Stimulated activated CD4-positive, alpha-beta T cell treated with anti-CD3 and anti-CD28 coated beads, TNF-alpha, amount 100 ng/mL, for 4 hours (primary cell): ENCODE measurements at places on chromosomes 5 and 9.

DNA sequence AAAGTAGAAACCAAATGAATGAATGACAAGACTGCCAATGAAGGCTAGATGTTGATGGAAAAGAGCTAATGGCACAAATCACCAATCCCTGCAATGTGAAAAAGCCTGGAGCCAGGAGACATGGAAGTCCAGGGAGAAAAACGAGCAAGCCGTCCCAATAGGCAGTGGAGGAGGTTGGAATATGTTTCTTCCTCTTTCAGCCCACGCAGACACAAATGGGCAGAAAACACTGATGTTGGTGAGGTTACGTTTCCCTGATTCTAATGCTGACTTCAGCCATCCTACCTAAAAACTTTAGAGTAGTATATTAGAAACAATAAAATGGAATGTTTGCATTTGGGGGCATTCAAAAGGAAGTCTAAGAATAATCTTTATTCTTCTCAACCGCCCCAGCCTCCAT lies 23.9 kb upstream of the KIF2A start:
- no peak for DNase-seq

DNA sequence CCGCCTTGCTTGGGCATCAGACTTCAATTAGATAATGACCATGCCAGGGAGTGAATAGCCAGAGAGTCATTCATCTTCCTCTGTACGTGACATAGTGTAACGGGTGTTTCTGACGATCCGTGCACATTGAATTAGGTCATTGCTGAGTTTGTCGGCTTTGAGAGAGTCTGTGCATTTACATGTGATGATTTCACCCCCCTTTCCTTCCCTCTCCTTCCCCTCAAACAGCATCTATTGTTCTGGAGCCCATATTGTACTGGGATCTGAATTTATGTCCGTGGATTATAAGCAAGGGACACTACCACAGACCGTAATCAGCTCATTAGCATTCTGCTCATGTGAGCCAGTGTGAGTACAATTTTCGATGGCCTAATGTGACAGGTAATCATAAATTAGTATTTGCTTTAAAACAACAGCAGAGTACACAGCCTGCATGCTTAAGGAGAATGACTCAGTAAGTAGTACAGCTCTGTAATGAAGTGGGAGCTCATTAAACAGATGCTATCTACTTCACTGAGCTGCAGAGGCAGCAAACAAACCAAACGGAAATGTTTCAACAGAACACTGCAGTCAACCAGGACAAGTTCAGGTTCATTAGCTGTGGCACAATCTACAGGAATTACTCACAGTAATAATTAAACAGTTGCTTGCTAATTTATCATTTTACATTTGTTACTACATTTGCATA lies 302.1 kb downstream of the CSNK1G3 start:
- no peak for DNase-seq

DNA sequence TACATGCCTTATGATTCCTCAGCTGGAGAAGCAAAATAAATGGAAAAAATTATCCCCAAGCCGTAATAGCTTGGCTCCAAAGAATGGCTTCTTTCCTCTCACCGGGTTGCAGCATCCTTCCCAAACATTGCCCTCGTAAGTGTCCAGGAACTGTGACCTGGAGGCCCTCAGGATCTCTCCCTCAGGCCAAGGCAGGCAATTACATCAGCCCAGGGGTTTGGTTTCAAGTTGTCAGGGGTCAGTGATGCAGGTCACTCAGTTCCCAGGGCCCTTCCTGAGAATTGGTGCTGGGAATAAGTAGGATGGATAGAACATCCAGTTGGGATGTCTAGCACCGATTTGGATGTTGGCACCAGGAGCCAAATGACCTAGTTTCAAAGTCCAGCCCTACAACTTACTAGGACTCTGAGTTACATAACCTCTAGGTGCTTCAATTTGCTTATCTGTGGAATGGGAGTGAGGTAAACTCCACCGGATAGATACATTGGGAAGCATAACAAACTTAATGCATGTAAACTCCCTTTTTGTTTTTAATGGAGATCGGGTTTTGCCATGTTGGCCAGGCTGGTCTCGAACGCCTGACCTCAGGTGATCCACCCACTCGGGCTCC lies 133.5 kb upstream of the DAP start:
- DNase-seq = no peak

DNA sequence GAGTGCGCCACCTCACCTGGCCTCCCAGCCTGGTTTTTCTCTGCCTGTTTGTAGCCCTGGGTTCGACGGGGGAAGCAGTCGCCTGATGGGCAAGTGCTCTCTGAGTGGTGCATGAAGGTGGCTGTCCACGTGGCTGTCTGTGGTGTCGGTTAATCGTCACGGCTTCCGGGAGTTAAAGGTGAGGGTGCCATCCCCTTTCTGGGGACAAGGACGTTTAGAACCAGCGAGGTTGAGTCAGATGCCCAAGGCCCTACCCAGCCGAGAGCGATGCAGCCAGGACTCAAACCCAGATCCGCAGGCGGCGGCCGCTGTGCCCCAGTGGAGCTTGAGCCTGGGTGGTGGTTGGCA lies 47.7 kb downstream of the RXRA start:
- no peak for DNase-seq

- DNase-seq = no peak
Measured at GRCh38 chr9:85064811-85065371, 395.4 kb downstream of the NTRK2 start.

DNA sequence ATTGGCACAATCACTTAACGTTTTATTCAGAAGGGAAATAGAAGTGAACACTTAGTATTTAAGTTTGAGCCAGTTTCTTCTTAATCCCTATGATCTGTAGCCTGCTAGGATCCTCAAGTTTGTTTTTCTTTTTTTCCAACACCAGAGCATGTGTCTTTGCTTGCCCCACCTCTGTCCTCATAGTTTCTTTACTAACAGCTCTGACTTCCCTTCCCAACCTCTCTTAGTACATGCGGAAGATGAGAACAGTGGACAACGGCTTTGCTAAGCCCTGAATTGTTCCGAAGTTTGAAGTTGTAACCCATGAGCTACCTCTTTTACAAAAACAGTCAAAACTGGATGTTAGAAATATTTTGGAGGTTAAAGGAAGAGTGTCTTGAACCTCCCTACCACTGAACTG lies 61.7 kb upstream of the TAF11L2 start:
- DNase-seq = no peak

DNA sequence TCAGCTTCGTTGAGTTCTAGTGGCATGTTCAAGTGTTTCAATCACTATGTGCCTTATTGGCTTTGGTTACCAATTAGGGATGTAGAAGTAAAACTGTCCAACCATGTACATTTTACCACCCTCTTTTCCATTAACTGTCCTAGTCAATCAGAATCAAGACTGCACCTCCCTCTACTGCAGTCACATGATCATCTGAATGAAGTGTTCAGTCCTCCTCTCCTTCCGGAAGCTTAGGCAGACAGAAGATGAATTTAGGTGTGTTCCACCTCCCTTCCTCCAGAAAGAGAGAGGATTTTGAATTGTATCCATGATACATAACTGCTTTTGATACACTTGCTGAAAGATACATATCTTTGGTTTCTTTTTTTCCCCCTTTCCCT lies 133.7 kb downstream of the ERCC6L2 start:
- DNase-seq = no peak

GRCh38 chr5:95883185-95884016 lies 60.9 kb upstream of the GLRX start:
- DNase-seq = no peak

- DNase-seq = no peak
Measured at GRCh38 chr5:122073864-122074263, 4.2 kb downstream of the LOX start.

GRCh38 chr5:159021136-159021900 lies 78.4 kb downstream of the EBF1 start:
- DNase-seq = no peak

- DNase-seq = no peak
Measured at GRCh38 chr5:8726383-8727036, 819.4 kb downstream of the SEMA5A start.

DNA sequence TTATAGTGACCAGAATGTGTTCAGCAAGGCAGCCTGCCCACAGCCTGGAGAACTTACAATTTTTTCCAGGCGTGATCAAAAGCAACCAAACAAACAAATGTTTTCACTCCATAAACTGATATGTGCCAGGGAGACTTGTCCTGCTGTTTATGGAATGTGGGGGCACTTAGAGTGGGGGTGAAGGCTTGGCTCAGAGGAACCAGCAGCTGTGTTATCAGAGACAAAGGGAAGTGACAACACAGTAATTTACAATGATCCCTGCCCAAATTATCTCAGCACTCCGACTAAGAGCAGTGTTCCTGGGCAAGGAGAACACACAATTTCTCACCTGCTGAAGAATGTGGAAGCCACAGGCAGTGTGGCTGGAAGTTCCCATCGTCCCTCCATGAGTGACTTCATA lies 429.1 kb upstream of the IRX4 start:
- DNase-seq = no peak

GRCh38 chr5:82331557-82331956 lies 53.4 kb upstream of the RPS23 start:
- no peak for DNase-seq

GRCh38 chr9:126682113-126682810 lies 68.5 kb downstream of the LMX1B start:
- no peak for DNase-seq

DNA sequence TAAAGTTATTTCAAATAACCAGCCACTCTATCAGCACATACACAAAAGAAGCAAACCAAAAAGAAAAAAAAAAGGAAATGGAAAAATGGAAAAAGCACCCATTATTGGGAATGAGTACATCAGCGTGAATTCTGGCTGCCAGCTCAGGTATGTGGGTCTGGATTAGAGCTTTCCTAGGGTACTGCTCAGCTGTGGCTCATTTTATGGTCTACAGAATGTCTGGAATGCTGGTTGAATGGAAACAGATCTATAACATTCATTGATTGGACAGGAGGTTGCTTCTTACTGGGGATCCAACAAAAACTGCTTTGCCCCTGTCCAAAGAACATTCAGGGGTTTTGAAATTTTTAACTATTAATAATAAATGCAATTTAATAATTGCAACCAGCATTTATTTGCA lies 3.9 kb upstream of the CAST start:
- no peak for DNase-seq

DNA sequence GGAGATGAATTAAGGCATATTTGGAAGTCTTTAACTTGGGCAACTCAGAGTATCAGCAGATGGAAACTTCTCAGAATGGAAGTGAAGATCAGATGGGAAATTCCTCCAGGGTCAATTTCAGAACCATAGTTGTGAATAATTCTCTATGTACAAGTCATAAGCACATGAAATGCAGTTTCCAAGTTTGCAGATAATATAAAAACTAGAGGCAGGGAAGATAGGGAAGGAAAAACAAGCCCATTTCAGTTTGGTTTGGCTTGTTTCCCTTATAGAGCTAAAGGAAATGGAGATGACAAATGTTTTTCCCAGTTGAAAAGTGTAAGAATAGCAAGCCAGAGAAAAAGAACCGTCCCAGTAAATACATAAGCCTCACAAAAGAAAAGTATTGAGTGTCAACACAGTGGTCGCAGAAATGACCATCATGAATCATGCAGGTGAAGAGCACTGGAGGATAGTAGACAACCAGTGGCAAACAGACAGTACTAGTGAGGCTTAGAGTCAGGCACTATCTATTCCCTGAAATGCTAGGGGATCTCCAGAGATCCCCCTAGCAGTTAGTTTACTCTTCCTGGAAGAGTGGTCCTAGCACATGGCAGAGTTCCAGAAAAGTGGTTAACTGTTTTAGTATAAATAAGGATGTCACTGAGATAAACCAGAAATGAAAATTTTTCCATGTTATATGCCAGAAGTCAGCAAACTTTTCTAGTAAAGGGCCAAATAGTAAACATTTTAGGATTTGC lies 245.9 kb downstream of the SAXO1 start:
- no peak for DNase-seq

DNA sequence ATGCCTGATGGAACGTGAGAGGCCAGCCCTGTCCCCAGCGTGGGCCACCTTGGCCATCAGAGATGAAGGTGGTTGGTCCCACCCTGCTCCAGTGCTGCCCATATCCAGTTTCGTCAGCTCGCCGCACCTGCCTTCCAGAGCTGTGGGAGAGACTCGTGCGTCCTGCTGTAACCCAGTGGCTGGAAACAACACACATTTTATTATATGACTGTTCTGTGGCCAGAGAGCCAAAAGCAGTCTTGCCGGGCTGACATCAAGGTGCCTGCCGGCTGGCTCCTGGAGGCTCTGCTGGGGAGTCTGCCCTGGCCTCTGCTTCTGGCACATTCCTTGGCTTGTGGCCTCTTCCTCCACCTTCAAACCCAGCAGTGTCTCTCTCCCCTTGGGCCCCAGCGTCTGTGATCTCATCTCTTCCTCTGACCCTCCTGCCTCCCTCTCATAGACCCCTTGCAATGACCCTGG lies 94.7 kb downstream of the RXRA start:
- DNase-seq = no peak

DNA sequence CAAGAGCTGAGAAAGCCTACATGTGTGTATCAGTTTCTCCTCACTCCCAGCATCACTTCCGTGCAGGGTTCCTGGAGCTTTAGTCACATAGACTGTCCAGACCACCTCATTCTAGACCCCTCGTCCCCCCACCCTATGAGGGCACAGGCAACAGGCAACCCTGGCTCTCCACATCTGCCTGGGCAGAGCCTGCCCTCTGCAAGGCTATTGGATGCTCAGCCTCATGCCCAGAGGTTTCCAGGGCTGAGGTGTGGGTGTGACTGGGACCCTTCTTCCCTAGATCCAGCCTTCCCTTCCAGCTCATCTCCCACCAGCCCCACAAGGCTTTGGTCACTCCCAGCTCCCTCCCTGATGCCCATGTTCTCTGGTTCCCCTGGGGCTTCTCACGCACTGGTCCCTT lies 161.4 kb downstream of the PAX5 start:
- DNase-seq = no peak

DNA sequence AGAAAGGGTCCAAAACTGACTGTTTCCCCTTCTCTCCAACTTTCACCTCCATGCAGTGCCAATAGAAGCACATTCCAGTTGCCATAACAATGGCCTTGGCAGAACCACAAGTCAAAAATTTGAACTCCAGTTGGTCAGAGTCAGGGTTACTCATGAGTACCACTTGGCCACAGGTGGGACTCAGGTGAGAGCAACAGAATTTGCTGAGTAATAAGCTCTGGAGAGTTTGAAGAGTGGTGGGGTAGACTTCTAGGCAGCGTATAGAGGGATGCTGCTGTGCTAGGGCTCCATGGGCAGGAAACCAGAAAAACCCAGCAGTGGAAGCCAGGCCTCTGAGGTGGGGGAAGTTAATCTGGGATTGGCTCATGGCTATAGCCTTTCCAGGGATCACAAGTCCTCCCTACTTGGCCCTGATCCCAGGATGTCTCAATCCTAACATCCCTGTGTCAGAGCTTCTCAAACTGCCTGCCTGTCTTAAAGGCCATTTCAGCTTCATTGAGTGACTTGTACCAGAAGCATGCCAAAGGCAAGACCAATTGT lies 30.2 kb downstream of the SNX18 start:
- DNase-seq = no peak

DNA sequence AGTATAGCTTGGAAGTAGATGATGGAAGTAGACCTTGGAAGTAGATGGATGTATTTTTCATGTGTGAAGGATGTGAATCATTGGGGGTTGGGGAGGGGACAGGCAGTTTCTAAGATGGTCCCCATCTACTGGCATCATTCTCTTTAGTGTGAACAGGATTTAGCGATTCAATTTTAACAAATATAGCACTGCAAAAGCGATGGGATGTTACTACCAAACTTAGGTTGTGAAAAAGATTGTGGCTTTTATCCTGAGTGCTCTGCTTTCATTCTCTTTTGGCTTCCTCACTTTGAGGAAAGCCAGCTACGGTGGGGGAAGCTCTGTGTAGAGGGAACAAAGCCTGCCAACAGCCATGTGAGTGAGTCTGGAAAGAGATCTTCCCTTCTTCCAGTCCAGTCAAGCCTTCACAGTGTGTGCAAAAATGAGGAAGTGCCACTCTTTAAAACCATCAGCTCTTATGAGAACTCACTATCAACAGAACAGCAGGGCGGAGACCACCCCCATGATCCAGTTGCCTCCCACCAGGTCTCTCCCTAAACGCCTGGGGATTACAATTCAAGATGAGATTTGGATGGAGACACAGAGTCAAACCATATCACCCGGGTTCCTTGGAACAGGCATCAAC lies 441.4 kb downstream of the SH3GL2 start:
- DNase-seq = no peak
